ENCODE measurements at places on chromosomes 3 and 15.

DNA sequence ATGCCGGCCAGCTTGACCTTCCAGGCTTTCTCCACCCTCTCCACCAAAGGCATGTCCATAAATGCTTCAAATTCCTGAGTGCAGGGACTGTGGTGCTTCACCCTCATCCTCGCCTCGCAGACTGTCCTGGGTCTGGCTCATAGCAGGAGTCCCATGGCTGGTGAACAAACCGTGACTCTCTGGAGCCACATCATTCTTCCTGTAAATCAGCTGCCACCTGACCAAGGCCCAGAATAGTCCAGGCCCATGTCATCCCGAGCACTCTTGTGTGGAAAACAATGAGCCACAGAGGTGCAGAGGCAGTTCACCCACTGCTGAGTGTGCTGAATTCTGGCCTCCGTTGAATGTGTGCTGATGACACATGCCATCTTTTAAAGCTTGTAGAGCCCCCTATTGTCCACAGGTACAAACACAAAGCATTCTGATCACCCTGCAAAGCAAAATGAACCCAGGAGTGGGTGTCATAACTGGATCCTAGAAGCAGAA, 68.6 kb downstream of the ABHD5 start:
- DNase-seq, result peak; percentile 54

- no peak for DNase-seq
These were observed 46.8 kb downstream of the CHST2 start for GRCh38 chr3:143166376-143166775.

- no peak for DNase-seq
These were observed 147.5 kb upstream of the PFN2 start for GRCh38 chr3:150118219-150118618.

DNA sequence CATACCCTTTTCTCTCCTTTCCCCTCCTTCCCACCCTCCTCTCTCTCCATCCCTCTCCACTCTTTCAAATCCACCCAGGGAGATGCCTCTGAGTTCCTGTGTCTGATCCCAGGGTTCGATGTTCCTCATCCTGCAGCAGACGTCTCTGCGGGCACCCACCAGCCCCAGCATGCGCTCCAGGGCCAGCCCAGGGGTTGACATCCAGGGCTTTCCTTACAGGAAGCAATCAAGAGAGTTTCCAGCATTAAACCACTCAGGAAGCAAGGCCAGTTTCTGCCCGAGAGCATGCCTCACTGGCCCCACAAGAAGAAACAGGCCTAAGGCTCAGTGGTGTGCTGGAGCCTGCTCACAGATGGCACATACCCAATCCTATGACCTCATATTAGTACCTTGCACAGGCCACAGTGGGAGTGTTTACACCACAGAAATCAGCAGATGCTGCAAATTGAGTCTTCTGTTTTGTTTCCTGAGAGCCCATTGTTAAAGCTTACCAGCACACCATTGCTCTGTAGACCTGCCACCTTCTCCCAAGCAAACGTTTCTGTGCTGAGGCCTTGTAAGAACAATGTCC, 13.2 kb downstream of the SLC6A1 start:
- DNase-seq, result no peak

- DNase-seq, result peak; percentile 61
These were observed 7.7 kb downstream of the SNX4 start for GRCh38 chr3:125512135-125512920.

DNA sequence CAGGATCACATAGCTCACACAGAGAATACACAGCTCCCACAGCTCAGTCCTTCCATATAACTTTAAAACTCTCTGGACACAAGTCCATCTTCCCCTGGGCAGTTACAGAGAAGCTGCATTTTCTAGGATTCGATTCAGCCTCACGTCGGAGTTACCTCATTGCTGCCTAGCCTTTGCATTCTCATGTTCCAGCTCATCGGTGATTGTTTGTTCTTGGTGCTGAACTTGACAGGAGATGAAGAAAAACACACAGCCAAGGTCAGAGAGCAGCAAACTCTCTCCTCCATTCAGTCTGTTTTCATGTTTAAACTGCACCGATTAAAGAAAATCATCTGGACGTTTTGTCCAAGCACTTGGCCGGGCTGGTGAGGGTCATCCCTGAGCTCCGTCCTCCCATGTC, 375.5 kb upstream of the CFAP20DC start:
- DNase-seq, result peak; percentile 93

GRCh38 chr3:117600666-117601065, 891.1 kb downstream of the TUSC7 start:
- no peak for DNase-seq

- DNase-seq, result no peak
These were observed 196.3 kb downstream of the FNDC3B start for GRCh38 chr3:172235698-172236097.

DNA sequence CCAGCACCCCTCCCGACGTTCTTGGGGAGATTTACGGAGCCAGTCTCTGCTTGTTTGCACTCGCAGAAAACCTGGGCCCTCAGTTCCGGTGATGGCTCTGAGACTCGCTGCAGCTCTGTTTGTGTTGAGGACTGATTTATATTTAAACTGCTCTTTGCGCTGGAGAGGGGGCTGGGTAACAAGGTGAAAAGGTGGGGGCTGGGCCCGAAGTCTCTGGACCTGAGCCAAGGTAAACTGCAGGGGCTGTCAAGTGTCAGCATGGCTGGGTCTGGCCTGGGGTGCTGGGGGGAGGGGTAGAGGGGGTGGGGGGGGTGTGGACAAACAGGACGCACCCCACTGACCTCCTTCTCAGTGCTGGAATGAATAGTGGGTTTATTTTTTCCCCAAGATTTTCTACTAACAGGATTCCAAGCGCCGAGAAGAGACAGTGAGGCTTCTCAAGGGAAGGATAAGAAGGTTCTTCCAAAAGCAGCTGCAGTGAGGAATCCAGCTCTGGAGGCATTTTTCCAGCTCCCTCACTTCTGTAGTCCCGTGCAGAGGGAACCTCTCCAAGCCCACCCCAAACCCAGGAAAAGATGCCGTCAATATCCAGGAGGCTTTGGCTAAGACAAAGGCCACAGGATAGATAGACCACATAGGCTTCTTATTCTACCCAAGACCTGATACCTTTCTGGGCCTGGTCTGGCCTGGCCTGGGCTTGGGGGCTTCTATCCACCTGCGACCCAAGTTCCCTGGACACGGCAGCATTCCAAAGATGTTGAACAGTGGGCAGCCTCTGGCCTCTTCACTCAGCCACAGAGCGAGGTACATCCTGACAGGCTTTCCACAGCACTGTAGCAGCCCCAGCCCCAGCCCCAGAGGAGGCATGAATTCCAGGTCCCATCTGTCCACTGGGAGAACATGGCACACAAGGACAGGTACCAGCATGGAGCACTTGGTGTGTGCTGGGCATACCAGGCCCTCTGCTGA, 938 bp upstream of the SLCO2A1 start:
- DNase-seq, result no peak

DNA sequence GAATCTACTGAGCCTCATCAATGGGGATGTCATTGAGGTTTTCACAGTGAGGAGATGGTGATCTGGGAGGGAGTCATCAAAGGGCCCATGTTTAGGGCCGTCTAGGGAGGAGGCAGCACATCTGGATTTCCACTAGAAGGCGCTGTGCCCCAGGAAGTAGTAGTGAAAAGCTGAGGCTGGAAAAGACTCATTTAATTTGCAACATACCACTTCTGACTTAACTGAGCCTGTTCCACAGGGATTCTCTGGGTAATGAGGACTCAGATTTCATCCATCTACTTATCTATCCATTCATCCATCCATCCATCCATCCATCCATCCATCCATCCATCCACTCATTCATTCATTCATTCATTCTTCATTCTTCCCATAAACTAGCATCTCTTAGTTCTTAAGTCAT, 17.4 kb upstream of the SHF start:
- peak; percentile 38 for DNase-seq

DNA sequence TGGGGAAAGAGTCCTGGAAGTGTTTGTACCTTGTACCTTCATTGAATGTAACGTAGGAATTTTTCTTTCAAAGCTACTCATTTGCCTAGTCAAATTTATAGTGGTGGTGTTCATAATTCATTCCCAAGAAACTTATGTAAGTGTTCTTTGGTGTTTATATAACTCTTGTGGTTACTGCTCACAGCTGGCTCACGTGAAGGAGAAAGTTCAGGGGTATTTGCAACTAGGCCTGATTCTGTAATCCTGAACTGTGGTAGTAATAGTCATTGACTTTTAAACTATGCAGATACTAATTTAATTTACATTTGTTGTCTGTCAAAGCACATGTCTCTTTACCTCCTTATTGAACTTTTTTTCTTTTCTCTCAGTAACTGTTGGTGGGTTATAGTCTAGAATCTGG, 50.5 kb upstream of the TEX264 start:
- DNase-seq, result peak; percentile 62
